ENCODE measurements at places on chromosomes 4 and X. TPM values are rescaled to one million over a fixed set of nuclear protein-coding genes. Genes with fewer than 3 reads are reported as not detected.

Gene ZNF330
- polyA plus RNA-seq = 23.3 TPM

Gene SOWAHB
- polyA plus RNA-seq = 0.12 TPM

Gene SULT1E1
- polyA plus RNA-seq = 1.7 TPM

Gene LRCH2
- polyA plus RNA-seq = not detected

Gene CXCL11
- polyA plus RNA-seq = not detected

Gene CHRDL1
- polyA plus RNA-seq = not detected

Gene DNASE1L1
- 16.5 TPM for polyA plus RNA-seq

Gene PLK4
- 11.1 TPM for polyA plus RNA-seq

Gene PRKG2
- polyA plus RNA-seq = 0.04 TPM

Gene KLHL34
- not detected for polyA plus RNA-seq

Gene ZCCHC4
- polyA plus RNA-seq = 10.4 TPM

Gene PRRG1
- 7.2 TPM for polyA plus RNA-seq

Gene BMP3
- polyA plus RNA-seq = not detected

Gene COMMD8
- polyA plus RNA-seq = 7.1 TPM

Gene TCEAL6
- not detected for polyA plus RNA-seq

Gene MAGED2
- polyA plus RNA-seq = 144 TPM

Gene FAM184B
- polyA plus RNA-seq = not detected

Gene PCDH11X
- not detected for polyA plus RNA-seq

Gene RBMXL3
- not detected for polyA plus RNA-seq

Gene EFHC2
- polyA plus RNA-seq = not detected

Gene ATP11C
- 8.5 TPM for polyA plus RNA-seq

Gene FOXR2
- not detected for polyA plus RNA-seq

Gene MAGEA11
- not detected for polyA plus RNA-seq

Gene MSANTD1
- polyA plus RNA-seq = 0.39 TPM

Gene ARHGAP24
- polyA plus RNA-seq = 0.05 TPM

Gene CORIN
- 1.2 TPM for polyA plus RNA-seq

Gene NRK
- not detected for polyA plus RNA-seq

Gene PPAT
- polyA plus RNA-seq = 16.9 TPM

Gene CXCL3
- not detected for polyA plus RNA-seq

Gene GPRASP2
- 0.63 TPM for polyA plus RNA-seq

Gene PPID
- 15.4 TPM for polyA plus RNA-seq

Gene CLDN22
- 0.07 TPM for polyA plus RNA-seq

Gene TASL
- polyA plus RNA-seq = not detected

Gene RASL11B
- 0.12 TPM for polyA plus RNA-seq

Gene GSPT2
- not detected for polyA plus RNA-seq

Gene HTN3
- not detected for polyA plus RNA-seq

Gene TLR1
- 0.08 TPM for polyA plus RNA-seq

Gene TRO
- 36.3 TPM for polyA plus RNA-seq

Gene DSPP
- not detected for polyA plus RNA-seq

Gene AMOT
- polyA plus RNA-seq = 0.13 TPM

Gene BMP15
- polyA plus RNA-seq = not detected

Gene TMEM144
- polyA plus RNA-seq = 10.9 TPM

Gene ZNF185
- polyA plus RNA-seq = 3.4 TPM
